ENCODE measurements at places on chromosomes 3 and 15.

- DNase-seq, result no peak
Observed at GRCh38 chr15:69941706-69942495, 155.8 kb downstream of the TLE3 start.

DNA sequence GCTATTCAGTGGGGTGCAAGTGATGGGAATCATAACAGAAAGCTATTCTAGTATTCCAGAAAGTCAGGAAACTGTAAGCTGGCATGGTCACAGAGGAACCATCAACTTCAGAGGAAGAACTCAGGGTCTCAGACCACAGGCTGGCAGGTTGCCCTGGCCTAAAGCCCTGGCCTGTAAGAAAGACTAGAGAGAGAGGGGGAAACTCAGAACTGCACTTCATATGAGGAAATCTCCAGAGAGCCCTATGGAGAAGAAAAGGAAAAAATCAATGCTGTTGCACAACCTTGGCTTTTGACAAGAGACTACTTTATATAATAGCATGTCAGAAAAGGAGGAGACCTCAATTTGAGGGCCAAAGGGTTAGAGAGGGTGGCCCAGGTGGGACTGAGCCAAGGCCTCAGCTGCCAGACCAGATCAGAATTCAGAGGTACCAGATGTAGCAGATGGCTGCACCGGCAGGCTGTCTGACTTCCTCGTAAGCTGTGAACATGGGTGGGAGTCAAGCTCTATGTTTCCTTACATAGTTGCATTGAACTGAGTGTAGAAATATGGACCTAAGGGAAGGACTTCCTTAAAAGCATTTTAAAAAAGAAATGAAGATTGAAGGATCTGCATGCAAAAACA lies 333.8 kb downstream of the PDCD6IP start:
- no peak for DNase-seq

- no peak for DNase-seq
Observed at GRCh38 chr15:49865925-49866757, 245.3 kb downstream of the DTWD1 start.

GRCh38 chr3:127698286-127698685 lies 25.5 kb downstream of the ABTB1 start:
- DNase-seq, result no peak

DNA sequence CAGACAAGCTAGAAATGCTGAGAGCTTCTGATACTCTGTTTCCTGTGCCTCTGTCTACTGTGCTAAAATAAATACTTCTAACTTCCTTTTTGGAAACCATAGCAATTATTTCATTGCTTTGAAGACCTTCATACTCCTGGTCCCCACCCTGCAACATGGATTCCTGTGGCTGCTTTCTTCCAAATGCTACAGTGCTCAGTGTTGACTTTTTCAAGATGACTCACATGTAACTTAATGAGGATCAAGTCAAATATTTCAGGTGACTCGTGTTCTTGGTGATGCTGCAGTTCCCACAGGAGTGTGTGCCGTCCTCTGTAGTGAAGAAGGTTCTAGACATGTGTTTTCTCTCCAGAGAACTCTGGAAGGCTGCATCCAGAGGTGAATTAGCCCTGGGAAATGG lies 288.6 kb downstream of the CLSTN2 start:
- DNase-seq, result no peak

DNA sequence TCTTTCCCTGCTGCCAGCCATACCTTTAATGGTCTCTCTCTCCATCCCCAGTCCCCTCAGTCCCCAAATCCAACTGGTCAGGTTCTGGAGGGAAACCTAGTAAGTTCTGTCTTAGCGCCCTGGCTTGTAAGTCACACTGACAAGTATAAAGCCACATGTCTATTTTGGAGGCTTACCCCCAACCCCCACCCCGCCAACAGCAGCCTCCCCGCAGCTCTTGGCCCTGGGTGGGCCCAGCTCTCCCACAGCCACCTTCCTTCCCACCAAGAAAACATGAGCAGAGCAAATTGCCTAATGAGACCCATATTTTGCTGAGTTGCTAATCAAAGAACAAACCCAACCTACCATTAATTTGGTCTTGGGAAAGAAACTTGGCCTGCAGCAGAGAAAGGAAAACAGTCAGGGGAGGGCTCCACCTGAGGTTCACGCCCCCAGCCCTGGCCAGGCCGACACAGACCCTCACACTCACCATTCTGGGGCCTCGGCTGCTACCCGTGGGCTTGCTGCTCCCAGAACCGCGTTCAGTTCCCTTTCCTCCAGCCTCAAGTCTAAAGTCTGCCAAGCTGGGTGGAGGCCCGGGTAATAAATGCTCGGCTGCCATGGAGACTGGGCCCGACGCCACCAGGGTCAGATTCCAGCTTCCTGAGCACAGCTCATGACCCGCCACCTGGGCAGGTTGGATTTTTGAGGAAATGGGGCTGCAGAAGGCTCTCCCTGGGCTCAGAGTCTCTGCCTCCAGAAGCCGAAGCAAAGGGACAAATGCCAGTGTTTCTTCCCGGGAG lies at the start of gene CALML4:
TSS of gene CALML4 (minus strand) at position 557 of the 782 bp plus-strand sequence. CDS start at position 472, 85 bp downstream.
- DNase-seq, result no peak

Data from T-cell (primary cell).